Stimulated activated naive B cell treated with anti-CD40 and anti-IgM and Interleukin-4, amounts not matched to agents 10 μg/mL and 1 μg/mL and 100 μg/mL, for 72 hours (primary cell): ENCODE measurements at places on chromosomes 12 and 14.

DNA sequence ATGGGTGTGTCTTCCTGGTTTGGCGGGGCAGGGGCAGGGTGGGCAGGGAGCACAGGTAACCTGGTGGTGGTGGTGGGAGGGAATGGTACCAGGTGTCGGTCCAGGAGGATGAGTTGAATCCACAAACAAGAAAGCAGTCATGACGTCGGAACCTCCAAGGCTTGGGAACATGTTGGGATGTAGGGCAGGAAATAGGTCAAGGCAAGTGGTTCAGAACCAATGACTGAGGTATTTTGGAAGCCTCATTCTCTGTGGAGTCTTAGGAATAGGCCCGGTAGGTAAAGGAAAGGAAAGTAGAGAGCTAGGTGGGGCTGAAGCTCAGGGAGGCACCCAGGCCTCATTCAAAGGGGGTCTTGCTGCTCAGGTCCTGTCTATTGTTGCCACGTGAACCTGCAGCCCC lies 39.1 kb upstream of the TMED10 start:
- DNase-seq, result no peak

DNA sequence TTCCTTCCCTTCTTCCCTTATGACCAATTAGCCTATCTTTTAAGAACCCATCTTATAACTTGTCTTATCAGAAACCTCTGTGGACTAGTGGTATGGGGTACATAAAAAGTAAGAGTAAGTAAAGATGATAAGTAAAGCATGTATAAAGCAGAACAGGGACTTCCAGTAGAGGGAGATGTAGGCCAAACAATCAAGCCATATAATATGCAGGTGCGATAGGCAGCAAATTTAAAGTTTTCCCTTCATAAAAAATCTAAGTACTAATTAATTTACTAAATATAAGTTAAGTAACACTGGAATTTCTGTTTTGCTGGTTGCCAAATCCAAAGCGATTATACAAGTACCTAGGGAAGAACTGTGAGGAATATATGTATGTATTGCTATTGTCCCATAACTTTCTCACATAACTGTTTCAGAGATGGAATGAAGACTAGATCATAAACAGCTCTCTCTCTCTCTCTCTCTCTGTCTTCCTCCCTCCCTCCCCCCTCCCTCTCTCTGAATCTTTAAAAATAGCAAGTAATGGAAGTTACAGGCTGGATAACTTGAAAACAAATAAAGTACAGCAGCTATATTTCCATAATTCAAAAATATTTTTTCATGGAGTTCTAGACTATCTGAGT lies 25.7 kb downstream of the METTL25 start:
- DNase-seq, result no peak

DNA sequence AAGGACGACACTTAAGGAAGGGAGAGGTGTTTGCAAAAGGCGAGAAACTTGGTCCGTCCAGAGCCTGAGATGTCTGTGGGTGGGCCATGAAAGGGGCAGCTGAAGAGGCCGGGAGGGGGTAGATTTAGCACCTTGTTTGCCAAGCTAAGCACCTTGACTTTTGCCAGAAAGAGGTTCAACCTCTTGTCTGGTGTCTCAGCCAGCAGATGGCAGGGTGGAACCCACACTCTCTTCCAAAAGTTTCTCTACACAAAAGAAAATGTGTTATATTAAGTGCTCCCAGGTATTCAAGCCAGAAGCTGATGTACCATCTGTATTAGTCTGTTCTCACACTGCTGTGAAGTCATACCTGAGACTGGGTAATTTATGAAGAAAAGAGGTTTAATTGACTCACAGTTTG lies 69.9 kb downstream of the SUDS3 start:
- DNase-seq, result no peak

DNA sequence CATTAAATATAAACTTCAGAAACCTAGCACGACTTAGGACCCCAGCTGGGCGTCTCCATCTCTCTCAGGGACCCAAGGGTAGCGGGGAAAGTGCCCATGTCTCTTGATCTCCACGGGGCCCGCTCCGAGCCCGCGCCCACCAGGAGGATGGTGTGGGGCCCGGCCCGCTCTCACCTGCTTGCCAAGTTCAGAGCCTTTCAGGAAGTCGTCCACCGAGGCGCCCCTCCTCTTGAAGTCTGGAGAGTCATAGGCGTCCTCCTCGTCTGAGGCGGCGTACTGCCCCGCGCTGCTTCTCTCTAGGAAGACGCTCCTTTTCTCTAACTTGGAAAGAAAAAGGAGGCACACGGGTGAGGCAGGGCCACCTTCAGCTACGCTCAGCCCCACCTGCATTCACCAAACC lies 96.9 kb downstream of the PIWIL1 start:
- DNase-seq, result no peak

- DNase-seq, result no peak
These were observed 28.6 kb upstream of the CEBPE start for GRCh38 chr14:23147676-23148075.
